ENCODE measurements at places on chromosomes 12 and 14.

- no peak for DNase-seq
Observed at GRCh38 chr12:93922583-93923006, 225.8 kb upstream of the PLXNC1 start.

DNA sequence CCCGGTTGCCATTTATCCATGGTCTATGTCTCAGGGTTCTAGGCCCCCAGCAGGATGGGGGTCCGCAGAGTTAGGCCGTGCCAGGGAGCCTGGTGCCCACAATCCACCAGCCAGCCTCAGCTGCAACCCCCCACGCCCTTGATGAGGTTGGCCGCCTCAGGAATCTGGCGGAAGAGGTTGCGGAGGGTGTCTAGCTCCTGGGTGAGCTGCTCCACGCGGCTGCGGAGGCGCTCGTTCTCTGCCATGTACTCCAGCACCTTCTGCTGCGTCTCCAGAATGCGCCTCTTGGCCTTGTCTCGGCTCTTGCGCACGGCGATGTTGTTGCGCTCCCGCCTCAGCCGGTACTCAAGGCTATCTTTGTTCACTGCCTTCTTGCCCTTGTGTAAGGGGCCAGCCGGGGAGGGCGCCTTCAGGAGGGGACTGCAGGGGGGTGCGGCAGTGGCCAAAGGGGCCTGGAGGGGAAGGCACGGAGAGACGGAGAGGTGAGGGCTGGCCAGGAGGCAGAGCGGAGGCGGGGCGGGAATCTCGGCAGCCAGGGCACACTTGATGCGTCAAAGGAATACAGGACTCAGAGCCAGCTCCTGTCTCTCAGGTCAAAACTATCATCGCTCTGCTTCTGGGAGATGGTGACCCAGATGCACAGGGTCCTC is 1.6 kb downstream of the CEBPE start:
- DNase-seq, result no peak

GRCh38 chr12:111024205-111024801 is 103.9 kb upstream of the MYL2 start:
- peak; percentile 78 for DNase-seq

DNA sequence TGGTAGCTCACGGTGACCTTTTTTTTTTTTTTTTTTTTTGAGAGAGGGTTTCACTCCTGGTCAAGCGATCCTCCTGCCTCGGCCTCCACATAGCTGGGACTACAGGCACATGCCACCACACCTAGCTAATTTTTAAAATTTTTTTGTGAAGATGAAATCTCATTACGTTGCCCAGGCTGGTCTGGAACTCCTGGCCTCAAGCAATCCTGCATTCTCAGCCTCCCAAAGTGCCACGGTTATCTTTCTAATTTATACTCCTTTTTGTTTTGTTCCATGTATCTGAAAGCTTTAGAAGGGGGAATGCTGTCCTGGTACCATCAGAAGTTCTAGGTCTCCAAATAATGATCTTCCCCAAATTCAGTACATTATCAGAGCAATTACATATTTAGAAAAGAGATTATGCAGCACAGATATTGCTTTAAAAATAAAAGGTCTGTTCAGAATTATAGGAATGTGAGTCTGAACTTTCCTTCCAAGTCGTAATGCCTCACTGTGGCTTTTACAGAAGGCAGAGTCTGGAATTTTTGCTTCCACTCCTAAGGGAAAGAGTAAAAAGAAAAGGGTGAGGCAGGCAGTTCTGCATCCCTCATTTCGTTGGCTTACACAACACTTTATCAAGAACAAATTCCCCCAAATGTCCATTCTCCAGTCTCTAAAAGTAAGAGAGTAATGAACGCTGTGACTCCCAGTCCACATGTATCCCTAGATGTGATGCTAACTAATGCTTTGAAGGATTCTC is 73.0 kb downstream of the GCH1 start:
- DNase-seq, result peak; percentile 20

GRCh38 chr14:73777420-73777819 is 63.2 kb upstream of the PNMA1 start:
- DNase-seq, result no peak

DNA sequence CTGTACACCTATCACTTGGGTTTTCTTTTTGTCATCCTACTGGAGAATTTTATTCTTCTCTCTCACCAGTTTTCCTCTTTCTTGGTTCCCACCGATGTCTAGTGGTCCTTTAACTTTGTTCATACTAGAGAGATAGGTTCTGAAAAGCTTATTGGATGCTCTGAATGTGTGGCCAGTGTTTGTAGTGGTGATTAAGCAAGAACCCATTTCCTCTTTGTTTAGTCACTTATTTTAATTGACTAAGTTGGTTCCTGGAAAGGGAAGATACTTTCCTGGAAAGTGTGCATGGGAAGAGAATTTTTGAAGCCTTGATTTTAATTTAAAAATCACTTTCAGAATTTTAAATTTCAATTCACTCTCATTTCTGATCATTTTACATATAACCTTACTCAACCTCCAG is 127.2 kb downstream of the OTOGL start:
- DNase-seq, result peak; percentile 18

DNA sequence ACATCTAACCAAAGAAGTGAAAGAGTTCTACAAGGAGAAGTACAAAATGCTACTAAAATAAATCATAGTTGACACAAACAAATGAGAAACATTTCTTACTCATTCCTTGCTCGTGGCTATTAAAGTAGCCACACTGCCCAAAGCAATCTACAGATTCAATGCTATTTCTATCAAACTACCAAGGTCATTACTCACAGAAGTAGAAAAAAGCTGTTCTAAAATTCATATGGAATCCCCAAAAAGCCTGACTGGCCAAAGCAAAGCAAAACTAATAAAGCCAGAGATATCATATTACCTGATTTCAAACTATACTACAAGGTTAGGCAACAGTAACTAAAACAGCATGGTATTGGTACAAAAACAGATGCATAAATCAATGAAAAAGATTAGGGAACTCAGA is 305.6 kb downstream of the RPAP3 start:
- no peak for DNase-seq

- no peak for DNase-seq
Observed at GRCh38 chr14:63512861-63513260, 30.3 kb downstream of the PPP2R5E start.

DNA sequence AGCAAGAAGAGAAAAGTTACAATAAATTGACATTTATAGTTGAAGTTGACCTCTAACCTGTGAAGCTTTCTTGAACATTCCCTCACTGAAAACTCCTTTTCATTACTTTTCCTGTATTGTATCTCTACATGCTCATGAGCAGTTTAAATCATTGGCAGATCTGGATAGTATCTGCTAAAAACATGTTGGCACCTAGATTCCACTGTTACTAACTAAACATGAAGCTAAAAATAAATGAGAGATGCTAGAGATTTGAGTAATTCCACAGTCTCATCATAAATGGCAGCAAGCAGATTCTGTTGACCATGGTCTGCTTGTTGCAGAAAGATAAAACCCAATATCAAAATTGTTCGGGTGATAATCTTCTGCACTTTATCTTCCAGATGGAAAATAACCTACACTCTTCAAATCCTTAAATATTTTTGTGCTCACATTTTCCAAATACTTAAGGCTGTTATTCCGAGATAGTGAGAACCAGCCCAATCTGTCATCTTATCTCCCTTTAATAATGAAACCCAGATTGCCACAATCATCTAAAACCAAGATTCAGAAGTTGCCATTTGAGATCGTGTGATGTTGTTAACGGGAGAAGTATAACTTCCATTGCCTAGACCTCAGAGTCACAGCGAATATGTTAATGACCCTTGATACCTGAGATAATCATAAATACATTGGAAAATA is 171.0 kb upstream of the DAAM1 start:
- no peak for DNase-seq

GRCh38 chr12:84636801-84637290 is 275.8 kb downstream of the SLC6A15 start:
- DNase-seq, result peak; percentile 4

GRCh38 chr14:90796329-90796728 is 19.9 kb downstream of the TTC7B start:
- DNase-seq, result no peak

DNA sequence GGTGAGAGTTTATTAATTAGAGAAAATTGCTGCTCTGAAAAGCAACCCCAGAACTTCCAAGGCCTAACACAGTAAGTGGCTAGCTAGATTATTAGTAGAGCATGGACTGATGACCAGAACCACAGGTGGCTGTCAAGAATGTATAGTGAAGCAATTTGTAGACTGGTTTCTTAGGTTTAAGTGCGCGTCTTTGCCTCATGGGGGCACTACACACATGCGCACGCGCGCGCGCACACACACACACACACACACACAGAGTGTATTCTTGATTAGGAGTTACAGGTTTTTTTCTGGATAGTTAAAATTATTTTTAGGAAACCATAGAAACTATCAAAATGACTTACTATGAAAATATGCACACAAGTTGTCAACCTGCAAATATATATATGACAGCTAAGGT is 66.5 kb downstream of the BHLHE41 start:
- no peak for DNase-seq

GRCh38 chr12:121949648-121950397 is 31.4 kb downstream of the CFAP251 start:
- peak; percentile 38 for DNase-seq

- no peak for DNase-seq
Observed at GRCh38 chr14:99247101-99247729, 24.8 kb downstream of the BCL11B start.

GRCh38 chr14:22427771-22428231 is 161.2 kb downstream of the DAD1 start:
- DNase-seq, result peak; percentile 78

DNA sequence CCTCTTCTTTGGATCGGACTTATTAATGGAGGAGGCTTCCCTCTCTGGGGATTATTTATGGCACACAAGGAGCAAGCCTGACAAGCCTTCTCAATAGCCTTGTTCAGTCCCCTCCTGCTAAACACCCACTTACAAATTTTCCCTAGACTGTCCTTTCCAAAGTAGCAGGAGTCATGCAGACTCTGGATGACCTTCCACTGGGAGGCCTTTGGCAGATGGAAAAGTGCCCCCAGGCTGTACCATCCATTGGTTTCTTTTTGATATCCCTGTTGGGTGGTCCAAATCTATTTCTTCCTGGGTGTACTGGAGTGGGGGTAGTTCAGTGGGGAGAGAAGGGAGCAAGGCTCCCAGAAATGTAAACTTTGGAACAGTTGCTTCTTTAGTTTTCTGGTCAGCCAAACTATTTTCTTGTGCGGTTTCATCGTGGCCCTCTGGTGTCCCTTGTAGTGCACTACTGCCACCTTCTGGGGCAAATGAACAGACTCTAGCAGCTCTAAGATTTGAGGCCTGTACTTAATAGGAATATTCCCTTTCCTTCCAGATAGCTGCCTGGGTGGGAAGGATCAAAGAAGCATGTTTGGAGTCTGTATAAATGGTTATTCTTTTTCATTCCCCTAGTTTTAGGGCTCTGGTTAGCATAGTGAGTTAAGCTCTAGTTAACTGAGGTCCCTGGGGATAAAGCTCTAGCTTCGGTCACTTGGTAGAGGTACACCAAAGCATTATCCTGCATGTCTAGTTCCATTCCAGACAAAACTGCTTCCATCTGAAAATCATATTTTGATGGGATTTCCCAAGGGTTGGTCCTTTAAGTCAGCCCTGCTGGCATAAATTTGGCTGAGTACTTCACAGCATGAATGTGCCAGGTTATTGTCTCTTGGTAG is 409.5 kb downstream of the SLC6A15 start:
- DNase-seq, result peak; percentile 62

DNA sequence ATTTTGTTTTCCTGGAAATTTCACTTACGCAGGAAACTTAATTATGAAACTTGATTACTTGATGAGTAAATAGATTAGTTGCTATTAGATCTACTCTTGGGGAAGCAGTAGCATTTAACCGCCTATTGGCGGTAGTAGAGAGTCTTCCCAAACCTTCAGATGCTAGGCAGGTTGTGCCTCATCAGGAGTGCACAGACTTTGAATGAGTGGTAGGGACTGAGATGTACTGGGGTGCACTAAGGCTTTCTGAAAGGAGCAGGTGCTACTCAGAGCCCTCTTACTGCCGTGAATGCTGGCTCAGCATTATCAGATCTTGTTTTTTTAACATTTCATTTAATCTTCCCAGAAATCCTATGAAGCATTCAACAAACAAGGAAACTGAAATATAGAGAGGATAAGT is 7.7 kb downstream of the GATC start:
- peak; percentile 42 for DNase-seq

DNA sequence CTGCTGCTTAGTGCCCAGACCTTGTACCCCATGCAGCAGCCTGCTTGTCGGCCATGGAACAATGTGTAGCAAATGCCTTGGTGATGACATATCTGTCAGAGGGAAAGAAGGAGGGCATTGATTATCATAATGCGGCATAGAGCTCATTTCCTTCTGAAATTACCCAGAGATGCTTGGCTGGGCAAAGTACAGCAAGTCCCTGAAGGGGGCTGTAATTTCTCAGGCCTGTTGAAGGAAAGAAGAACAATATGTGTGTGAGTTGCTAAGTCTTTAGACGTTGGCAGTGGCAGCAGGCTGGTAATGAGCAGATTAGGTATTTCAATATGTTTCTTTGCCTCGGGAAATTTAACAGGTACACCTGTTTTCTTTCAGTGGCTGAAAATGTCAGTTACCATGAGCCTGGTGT is 128.6 kb downstream of the CRADD start:
- DNase-seq, result no peak

DNA sequence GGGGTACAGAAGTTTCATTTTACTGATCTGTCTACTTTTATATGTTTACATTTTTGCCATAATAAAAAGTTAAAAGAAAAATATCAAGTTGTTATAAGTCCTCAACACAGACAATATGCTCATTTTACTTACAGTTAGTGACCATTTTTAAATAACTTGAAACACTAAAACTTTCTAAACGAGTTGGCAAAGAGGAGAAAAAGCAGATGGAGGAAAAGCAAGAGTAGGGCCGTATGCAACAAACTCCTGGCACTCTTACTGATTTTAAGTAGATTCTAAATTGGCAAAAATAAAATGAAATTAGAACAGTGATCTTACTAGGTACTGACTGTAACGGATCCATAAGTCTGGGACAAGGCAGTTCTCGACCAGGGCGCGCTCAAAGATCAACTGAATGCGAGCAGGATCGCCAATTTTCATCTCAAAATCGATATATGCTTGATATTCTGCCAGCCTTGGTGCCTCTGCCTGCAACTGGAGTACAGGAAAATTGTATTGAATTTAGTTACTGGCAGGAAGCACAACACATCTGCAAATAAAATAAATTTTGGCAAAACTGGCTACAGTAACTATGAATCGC is 22.3 kb downstream of the SART3 start:
- DNase-seq, result no peak

DNA sequence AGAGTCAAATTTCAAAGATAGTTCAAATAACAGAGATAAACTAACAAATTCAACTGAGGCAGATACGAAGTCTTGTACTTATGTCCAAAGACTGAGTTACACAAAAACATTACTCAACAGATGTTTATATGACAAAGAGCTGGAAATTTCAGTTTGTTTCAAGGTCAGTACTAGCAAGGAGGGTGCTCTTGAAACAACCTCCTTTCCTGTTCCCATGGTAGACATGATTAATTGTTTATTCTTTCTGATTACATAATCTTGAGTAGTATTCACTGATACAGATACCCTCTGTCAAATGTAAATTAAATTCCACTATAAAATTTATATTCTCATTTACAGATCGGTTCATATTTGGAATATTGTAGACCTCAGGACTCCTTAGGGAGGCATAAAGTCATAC is 23.4 kb downstream of the TSPAN8 start:
- no peak for DNase-seq

All from GM03348 (cell line).